ENCODE measurements at places on chromosomes 6 and 20.
A peak's percentile ranks its signal among the peaks of the same experiment; 100 is the strongest.

DNA sequence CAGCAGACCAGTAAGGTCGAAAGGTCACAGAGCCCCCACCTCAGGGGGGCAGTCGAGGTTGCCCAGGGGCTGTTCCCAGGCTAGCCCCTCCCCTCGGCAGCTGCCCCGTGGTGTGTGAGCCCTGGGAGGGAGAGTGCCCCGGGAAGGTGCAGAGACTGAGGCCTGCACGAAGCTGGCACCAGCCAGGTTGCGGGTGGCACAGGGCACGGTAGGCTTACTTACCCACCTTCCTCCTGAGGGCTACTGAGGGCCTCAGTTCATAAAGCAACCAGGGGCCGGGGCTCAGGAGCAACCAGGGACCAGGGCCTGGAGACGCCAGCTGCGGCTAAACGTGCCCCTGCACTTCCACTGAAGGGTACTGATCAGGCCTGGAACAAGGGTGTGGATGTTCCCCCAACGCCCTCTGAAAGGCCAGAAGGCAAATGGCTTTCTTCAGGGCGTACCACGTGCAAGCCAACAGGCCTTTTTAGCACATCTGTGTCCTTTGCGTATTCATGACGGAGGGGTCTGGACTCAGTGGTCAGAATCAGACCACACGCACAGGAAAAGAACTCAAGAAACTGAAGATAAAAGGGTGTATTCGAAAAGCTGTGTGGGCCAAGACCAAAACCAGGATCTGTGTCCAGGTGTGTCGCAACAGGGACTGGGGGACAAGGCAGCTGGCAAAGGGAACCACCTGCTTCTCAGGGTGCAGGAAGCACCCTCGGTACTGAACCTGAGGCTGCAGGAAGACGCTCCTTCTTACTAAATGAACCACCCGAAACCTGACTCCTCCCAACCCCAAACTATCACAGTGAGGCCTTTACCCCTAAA is 24.5 kb upstream of the TCFL5 start:
- DNase-seq = no peak

GRCh38 chr20:34250005-34250404 is 8.8 kb downstream of the ASIP start:
- DNase-seq = no peak

DNA sequence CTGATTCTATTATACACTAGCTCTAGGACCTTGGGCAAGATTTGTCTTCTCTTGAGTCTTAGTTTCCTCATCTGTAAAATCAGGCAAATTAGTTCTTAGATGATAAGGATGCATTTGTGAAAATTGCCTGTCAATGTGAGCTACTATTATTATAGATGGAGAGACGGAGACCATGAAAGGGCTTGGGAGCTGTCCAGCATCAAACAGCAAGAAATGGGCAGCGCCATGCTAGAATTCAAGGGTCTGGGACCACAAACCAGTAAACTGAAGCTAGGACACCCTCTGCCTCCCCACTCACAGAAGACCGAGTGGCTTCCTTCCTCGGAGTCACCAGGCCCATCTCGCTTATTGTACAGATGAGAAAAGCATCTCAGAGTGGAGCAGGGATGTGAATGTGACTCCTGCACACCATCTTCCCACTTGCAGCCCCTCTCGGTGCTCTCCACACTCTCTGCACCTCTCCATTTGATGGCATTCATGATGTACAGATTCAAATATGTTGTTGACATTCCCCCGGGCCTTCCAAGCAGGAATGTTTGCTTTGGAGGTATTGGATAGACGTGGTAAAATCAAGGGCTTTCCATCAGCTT is 24.1 kb upstream of the BPIFA3 start:
- no peak for DNase-seq

DNA sequence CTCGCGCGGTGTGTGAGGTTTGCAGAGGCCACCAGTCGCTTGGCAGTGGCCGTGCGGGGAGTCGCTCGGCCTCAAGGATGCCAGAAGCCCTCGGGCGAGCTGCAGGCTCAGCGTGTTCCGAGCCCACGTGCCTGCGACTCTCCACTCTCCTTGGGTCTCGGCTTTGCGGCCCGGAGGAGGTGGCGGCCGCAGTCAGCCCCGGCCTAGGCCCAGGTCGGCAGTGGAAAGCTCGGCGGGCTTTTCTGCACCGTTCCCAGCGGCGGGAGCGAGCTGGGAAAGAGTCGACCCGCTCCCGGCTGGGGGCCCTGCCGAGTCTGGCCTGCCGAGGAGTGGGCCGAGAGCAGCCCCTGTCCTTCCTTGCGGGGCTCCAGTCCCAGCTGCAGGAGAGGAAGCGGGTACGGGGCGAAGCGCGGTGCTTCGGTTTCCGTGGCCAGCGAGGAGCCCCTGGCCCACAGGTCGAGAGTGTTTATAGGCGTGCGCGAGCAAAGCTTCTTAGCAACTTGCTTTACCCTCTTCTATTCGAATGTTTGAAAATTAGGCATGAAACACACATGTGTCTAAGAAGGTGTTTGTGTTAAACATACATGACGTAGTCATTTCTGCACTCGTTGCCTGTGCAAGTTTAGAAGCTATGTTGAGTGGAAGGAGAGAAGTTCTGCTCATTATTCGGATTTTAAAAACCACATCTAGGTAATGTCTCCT is 5.6 kb downstream of the FOXC1 start:
- DNase-seq = no peak

GRCh38 chr20:1937316-1937976 is 42.2 kb downstream of the SIRPA start:
- DNase-seq = no peak

DNA sequence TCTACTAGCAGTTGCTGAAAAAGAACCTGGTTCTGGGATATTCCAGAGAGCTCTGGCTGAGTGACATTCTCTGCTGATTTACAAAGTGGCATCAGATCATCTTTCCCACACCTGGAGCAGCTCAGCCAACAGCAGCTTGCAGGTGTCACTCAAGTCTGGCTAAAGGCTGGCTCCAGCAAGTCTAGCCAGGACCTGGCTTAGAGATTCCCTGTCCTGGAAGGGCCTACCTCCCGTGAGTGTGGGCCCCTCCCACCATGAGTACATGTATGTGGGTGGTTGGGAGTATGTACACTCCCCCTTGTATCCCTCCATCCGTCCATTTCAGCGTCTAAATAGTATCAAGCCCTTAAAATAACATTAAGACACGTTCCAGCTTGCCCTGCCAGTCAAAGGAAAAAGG is 539.3 kb upstream of the ID4 start:
- DNase-seq = no peak

DNA sequence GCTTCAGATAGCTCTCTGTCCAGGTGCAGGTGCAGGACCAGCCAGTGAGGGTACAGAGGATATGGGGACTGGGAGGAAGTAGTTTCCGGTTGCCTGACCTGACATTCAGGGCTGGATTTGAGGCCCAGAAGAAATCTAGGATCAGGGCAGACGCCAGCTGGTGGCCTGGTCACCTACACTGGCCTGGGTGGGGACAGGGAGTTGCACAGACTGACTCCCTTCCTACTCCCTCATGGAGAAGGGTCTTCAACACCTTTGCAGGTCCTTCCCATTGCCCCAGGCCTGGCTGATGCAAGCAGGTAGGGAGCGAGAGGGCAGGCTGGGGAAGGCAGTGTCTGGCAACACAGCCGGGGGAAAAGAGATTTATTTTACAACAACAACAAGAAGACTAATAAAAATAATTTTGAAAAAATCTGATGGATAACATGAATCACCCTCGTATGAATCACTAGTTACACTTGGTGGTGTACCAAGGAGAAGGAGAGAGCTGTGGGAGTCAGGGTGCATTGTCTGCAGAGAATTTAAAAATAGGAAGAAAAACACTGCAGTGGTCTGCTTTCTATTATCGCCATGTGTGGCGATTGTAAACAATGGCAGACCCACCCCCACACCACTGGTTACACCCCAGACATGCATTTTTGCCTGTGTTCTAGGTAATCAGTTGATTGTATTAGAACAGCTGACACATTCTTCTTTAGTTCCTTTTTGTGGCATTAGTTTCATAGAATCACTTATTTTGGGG is 62.3 kb upstream of the SNX9 start:
- no peak for DNase-seq

DNA sequence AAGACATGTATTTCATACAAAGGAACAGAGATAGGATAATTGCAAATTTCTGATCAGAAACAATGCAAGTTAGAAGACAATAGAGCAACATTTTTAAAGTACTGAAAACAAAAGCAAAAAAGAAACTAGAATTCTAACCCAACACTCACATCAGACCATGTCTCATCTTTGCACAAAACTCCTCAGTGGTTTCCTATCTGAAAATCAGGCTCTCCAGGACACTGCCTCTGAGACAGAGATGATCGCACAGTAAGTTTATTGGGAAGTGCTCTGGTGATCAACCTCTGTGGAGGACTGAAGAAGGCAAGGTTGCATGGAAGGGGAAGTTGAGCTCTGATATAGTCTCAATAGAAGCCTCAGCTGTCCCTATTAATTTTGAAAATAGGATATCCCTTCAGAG is 2.3 kb upstream of the TTBK1 start:
- no peak for DNase-seq

- DNase-seq = no peak
These were observed 58.6 kb upstream of the DACT2 start for GRCh38 chr6:168377856-168378832.

GRCh38 chr6:56751604-56752003 is 108.9 kb upstream of the DST start:
- no peak for DNase-seq

DNA sequence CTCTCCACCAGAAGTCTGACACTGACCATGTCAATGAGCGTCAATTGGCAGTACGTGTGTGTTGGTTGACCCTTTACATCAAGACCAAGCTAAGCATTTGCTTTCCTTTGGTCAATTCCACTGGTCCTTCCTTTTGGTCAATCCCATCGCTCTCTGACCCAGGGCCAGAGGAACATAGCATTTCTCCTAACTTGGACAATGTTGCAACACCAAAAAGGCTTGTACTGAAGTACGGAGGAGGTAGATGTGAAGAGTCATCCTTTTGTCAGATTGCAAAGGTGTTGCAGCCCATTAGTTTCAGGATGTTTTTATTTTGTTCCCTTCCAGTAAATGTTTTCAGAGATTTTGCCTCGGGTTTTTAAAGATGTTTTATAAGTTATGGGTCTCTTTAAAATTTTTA is 24.6 kb downstream of the EDN1 start:
- no peak for DNase-seq

DNA sequence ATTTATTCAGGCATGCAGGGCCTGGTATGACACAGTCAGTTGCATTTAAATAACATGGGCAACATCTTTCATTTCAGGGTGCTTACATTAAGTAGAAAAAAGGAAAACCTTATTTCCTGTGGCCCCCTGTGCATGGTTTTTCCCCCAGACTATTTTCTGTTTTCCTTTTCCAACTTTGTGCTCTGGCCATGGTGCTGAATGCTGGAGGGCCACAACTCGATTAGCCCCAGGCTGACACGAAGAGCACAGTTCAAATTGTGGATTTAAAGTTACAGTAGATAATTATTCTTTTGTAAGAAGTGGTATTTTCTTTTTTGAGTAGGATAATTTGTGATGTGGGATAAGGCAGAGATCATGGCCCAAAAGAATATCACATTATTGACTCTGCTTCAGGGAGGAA is 332.0 kb downstream of the HAO1 start:
- DNase-seq = no peak

DNA sequence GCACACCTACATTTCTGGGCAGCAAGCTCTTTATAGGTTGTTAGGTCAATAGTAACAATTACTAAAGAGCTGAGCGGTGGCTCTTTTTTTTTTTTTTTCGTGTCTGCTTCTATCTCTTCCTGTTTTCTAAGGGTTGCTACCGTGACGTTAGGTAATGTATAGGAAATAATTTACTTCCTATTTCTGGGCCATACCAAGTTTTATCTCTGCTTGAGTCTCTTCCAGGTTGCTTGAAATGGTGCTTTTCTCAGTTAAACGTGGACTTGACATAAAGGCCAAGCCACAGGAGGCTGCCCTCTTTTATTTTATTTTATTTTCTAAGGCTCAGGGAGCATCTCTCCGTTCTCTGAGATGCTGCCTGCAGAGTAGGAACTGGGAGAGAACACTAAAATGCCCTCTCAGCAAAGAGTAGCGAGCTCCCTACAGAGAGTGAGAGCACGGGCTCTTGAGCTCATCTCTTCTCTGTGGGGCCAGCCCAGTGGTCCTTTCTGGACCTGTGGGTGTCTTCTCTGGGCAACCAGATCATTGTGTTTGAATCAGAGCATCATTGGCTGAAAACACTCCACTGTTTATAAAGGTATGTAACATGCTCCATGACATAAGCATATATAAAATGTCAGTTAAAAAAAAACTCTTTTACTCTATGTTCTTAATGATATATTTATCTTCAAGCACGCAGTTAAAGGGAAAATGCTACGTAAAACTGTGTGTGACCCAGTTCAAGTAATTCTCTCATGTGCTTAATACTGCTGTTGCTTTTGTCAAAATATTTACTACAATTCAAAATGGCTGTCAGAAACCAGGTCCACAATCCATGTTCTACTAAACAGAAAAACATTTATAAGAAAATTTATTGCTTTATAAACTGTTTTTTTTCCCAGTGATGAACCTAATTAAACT is at the start of gene ZNF831:
Gene ZNF831 (plus strand): TSS at position 191 of the 900 bp plus-strand sequence. CDS start 27,199 bp downstream, outside the sequence.
- peak; percentile 84 for DNase-seq

DNA sequence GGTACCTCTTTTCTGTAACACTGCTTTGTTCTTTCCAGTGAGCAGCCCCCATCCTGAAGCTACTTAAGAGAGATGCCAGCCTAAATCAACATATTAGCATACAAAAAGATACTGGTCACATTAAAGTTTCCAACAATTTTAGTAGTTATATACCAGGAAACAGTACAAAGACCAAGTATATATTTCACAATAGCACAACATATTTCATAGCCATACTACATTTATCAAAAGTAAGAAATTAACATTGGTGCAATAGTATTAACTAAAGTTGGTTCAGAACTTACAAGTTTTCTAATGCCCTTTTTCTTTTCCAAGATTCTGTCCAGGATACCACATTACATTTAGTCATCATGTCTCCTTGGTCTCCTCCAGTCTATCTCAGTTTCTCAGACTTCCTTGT is 641.0 kb upstream of the GJE1 start:
- DNase-seq = no peak

GRCh38 chr20:23165307-23165750 is 79.2 kb upstream of the CD93 start:
- no peak for DNase-seq

GRCh38 chr6:168314948-168315347 is 4.6 kb downstream of the DACT2 start:
- DNase-seq = no peak

DNA sequence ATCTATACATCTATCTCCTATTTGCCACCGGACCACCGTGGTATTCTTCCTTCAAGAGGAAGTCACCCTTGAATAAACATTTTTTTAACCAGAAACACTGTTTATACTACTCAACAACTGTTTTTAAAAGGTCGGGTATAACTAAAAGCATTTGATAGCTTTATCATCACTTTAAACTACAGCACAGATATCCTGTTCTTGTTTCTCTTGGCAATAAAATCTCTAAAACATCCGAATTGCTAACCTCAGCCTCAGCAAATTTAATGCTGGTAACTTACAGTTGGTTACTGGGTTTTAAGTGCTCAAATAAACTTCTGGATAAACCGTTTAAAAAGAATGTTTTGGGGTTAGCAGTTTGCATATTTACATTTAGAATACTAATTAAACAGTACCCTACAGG is 20.4 kb downstream of the ZUP1 start:
- no peak for DNase-seq
